D341Med (cell line): ENCODE measurements at places on chromosomes 12 and 14.
A peak's percentile ranks its signal among the peaks of the same experiment; 100 is the strongest.

GRCh38 chr14:100294213-100294962 lies 11.9 kb downstream of the SLC25A29 start:
- DNase-seq = peak; percentile 34

- peak; percentile 41 for DNase-seq
Observed at GRCh38 chr12:101570047-101570446, 24.7 kb upstream of the MYBPC1 start.

- no peak for DNase-seq
Observed at GRCh38 chr12:99983456-99984258, 1.1 kb downstream of the ANKS1B start.

DNA sequence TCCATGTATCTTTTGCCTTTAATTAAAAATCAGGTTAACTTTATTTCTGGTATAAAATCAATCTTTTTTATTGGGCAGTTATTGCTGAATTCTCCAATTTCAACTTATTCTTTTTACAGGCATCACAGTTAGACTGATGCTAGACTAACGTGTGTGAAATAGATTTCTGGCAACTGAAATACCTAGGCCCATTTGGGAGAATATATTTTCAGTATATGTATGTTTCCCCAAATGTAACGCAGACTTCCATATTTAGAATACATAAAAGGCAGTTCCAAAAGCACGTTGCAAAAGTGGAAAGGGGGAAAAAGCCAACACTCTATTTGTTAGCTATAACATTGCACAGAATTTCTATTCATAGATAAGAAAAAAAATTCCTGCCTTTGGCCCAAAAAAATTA lies 297.0 kb downstream of the ATP23 start:
- DNase-seq = no peak

- no peak for DNase-seq
Observed at GRCh38 chr12:669576-669945, 6.3 kb upstream of the NINJ2 start.

DNA sequence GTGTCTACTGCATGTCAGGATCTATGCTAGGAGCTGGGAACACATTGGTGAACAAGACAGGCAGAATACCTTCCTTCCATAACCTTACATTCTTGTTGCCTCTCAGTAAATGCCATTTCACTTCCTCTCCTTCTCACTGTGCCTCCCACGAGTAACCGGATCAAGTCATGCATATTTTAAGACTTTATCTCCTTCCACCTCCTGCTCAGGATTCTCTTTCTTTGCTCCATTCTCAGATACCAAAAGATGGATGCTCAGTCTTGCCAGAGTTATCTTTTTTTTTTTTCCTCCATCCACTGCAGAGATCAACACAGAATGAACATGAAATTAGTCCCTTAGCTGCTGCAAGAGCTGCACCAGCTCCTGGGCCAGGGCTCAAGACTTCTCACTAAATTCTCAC lies 20.0 kb upstream of the APPL2 start:
- no peak for DNase-seq

GRCh38 chr14:49768301-49769121 lies 558 bp downstream of the KLHDC2 start:
- peak; percentile 49 for DNase-seq

DNA sequence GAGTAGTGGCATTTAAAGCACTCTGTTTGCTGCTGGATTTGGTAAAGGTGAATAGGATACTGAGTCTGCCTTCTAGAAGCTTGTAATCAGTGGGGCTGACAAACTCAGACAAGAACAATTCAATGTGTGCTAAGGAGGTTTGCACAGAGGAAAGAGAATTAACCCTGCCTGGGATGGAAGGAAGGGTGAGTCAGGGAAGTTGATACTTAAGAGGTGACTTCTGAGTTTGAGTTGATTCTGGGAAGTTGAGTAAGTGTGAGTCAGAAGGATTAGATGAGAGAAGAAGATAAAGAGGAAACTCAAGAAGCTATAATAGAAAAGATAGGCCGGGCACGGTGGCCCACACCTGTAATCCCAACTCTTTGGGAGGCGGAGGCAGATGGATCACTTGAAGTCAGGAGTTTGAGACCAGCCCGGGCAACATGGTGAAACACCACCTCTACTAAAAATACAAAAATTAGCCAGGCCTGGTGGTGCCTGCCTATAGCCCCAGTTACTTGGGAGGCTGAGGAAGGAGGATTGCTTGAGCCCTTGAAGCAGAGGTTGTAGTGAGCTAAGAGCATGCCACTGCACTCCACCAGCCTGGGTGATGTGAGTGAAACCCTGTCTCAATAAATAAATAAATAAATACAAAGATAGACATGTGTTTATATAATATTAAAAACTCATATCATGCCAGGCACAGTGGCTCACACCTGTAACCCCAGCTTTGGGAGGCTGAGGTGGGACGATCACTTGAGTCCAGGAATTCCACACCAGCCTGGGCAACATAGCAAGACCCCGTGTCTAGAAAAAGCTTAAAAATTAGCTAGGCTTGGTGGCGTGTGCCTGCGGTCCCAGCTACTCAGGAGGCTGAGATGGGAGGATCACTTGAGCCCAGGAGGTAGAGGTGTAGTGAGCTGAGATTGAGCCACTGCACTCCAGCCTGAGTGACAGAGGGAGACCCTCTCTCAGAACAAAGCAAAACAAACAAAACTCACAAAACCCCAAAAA lies 126.8 kb upstream of the CPM start:
- no peak for DNase-seq

- DNase-seq = no peak
Observed at GRCh38 chr14:100554082-100554677, 33.0 kb downstream of the BEGAIN start.

GRCh38 chr12:108801736-108802100 lies 55.7 kb downstream of the SSH1 start:
- no peak for DNase-seq

GRCh38 chr14:84856751-84857534 lies 673.0 kb upstream of the FLRT2 start:
- DNase-seq = no peak

DNA sequence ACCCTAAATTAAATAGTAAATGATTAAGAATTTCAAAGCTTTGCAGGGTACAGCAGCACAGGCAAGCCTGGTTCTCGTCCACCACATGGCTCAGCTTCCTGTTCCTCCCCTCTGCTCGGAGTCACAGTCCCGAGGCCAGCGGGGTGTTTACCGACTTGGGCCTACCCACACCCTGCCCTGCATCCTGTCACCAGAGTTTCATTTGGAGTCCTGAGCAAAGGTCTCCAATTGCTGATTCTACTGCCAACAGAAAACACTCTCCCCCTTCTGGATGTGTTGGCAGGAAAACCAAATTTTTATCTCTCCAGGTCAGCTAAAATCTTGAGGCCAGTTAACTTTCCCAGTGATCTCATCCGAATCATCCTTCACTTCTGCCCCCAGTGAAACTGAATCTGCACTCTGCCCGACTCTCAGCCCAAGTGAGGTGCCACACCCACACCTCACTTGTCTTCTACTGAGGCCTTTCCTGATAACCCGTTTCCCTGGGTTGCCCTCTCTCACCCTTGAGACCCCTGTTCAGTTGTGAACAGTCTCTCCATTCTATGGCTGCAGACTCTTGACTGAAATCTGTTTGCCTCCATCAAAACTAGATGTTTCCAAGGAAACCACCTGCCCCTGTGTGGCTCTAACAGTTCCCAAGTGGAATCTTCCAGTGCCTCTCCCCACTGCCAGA lies 71.2 kb downstream of the VCPKMT start:
- DNase-seq = no peak

- peak; percentile 15 for DNase-seq
Observed at GRCh38 chr14:101251812-101252442, 309.4 kb upstream of the DIO3 start.

DNA sequence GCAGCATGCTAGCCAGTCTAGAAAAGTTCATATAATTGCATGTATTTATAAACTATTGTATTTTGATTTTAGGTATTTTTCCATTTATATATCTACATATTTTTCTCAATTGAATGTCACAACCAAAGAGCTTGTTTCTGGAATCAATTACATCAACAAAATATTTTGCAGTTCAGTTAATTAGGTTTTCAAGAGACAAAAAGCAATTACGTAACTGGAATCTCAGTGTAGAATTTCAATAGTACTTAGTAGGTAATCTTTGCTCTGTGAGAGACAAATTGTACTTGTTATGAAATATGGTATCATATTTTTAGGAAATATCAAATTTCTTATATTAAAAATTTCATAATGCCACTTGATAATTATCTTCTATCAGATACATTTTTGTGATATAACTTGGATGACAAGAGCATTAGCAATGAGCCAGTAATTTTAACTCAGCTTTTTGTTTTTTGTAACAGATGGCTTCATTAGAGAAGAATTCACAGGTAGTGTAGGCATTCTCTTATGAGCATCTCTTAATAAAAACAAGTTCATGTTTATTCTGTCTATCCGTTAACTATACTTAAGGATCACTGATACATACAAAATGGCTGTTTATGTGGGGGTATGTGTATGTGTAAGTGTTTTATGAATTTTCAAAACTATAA lies 774.7 kb downstream of the C12orf50 start:
- DNase-seq = no peak

- no peak for DNase-seq
Observed at GRCh38 chr14:26173581-26174110, 424.2 kb downstream of the NOVA1 start.

DNA sequence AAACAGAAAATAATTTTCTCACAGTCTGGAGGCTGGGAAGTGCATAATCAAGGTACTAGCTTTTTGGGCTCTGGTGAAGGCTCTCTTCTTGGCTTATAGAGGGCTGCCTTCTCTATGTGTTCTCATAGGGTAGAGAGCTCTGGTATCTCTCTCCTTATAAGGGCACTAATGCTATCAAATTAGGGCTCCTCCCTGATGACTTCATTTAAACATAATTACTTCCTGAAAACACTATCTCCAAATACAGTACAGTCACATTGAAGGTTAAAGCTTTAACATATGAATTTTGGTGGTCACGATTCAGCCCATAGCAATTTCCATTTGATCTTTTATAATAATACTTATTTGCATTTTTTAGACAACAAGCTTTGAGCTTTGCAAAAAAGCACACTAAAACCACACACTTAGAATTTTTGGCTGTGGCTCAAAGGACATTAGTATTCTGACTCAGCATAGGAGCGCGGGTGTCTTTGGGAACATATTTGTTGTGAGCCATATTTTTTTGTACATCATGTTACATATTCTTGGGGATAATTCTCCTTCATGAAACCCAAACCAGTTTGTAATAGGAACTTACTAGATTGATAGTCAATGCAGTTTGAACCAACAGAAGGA lies 808.1 kb upstream of the FBXO33 start:
- DNase-seq = no peak

- DNase-seq = no peak
Observed at GRCh38 chr14:99902925-99903324, 109.7 kb downstream of the EML1 start.

- no peak for DNase-seq
Observed at GRCh38 chr12:112183141-112184021, 58.0 kb downstream of the TRAFD1 start.

DNA sequence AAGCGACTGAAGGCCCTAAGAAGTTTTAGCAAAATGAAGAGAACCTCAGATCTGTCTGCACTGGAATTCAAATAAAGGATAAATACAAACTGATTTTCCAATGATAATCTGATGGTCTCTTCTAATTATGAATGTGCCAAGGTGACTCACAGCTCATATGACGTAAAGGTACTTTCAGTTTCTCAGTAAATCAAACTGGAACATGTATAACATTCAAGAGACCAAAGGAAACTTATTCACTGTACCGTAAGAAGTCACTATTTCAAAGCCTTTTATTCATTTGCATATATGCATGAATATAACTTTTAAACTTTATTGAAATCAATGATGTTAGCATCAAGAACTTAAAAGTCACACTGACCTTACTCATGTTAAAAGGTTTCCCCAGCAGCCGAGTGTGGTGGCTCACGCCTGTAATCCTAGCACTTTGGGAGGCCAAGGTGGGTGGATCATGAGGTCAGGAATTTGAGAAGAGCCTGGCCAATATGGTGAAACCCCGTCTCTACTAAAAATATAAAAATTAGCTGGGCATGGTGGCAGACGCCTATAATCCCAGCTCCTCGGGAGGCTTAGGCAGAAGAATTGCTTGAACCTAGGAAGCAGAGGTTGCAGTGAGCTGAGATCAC lies 52.2 kb downstream of the ATXN2 start:
- DNase-seq = no peak

- DNase-seq = no peak
Observed at GRCh38 chr12:2194060-2194459, 141.3 kb downstream of the CACNA1C start.

DNA sequence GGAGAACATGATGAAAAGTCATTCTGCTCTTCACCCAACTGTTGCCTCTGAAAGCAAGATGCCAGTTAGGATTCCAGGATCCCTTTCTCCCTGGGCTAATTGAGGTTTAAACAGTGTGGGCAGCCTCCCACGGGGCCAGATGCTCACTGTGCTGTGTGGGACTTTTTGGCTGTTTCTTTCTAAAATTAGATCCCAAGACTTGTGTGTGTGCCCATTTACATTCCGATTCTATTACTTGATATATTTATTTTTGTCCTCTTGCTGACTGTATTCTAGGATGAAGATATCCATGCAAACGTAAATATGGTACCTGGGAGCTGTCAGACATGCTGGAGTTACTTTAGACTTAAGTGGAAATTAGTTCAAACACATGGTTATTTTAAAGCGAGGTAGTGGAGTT lies 6.2 kb downstream of the IFT43 start:
- no peak for DNase-seq

DNA sequence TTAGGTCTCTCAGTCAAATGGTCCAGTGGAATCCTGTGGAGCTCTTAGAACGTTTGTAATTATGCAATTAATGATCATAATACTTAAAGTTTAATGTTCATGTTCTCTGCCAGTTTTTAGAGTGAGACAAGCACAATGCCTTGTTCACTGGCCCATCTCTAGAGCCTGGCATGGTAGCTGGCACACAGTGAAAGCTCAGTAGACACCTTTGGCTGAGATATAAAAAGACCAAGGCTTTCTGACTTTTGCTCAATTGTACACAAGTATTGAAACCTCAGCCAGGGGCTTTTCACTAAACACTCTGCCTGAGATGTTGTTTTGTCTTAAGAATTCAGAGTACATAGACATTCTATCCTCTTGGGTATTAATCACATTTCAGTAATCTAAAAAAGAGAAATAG lies 241.8 kb upstream of the ATP2B1 start:
- DNase-seq = no peak

DNA sequence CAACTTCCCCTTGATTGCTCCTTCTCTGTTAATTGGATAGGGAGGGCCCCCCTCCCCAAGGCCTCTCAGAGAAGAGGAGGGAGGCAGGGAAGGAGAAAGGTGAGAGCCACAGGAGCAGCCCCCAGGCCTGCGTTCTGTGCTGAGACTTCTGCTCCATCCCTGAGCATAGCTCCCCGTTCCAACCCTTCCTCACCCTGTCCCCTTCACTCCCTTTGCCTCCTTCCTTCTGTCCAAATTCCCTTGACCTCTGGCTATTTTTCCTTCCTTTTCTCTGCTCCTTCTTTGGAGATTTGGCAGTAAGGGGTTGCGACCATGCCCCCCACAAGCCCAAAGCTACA lies 788 bp upstream of the ASIC1 start:
- DNase-seq = no peak

- DNase-seq = peak; percentile 11
Observed at GRCh38 chr12:88111074-88111652, 30.7 kb downstream of the CEP290 start.
